GM23248 (cell line): ENCODE measurements at places on chromosomes 7 and 10. TPM values are rescaled to one million over a fixed set of nuclear protein-coding genes. Genes with fewer than 3 reads are reported as not detected.
A peak's percentile ranks its signal among the peaks of the same experiment; 100 is the strongest.

PGAM2 gene
- polyA plus RNA-seq = not detected in 2 replicates

DNA sequence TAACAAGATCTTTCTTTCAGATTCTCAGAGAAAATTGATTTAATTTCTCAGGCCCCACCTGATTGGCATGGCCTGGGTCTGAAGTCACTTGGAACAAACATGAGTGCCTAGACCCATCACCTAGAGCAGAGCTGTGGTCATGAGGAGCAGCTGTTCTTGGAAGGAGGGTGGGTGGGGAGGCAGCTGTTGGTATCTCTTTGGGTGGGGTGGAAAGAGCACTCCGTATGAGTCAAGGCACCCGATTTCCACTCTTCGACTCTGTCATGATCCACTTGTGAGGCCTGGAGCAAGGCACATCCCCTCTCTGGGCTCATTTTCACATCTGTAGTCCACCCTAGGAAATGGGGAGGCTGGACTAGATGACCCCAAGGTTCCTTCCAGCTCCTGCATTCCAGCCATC lies 156.7 kb downstream of the C10orf105 start:
- DNase-seq = no peak

DNA sequence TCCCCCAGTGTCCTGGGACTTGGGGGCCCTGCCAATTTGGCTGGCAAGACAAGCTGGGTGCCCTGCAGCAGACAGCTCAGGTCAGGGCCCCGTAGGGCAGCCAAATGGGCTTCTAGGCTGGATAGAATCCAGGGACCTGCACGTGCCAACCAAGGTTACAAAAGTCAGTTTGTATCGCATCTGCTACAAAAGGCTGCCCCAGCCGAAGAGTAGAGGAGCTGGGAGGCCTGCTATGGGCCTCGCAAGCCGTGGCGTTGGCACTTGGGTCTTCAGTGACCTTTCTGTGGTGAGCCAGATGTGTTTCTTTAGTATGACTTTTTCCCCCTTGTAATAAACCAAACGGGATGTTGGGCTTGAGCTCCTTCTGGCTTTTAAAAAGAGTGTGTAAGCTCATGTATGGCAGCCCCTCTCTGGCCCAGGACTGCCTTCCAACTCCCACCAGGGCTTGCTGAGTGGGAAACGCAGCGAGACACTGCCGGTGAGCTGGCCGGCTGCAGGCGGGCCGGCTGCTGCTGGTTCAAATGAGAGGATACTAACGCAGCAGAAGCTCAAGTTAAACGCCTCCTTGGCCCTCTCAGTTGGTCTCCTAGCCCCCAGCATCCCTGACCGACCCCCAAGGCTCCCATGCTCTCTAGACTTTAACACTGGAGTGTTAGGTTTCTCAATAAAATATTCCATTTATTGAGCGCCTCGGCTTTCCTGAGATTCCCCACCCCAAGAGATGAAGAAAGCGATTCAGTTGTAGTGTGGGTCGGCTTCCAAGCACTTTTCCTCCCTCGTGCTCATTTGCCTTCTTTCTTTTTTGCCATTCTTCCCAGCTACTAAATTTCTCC lies 3.1 kb upstream of the HOXA10 start:
- DNase-seq = peak; percentile 80

DNA sequence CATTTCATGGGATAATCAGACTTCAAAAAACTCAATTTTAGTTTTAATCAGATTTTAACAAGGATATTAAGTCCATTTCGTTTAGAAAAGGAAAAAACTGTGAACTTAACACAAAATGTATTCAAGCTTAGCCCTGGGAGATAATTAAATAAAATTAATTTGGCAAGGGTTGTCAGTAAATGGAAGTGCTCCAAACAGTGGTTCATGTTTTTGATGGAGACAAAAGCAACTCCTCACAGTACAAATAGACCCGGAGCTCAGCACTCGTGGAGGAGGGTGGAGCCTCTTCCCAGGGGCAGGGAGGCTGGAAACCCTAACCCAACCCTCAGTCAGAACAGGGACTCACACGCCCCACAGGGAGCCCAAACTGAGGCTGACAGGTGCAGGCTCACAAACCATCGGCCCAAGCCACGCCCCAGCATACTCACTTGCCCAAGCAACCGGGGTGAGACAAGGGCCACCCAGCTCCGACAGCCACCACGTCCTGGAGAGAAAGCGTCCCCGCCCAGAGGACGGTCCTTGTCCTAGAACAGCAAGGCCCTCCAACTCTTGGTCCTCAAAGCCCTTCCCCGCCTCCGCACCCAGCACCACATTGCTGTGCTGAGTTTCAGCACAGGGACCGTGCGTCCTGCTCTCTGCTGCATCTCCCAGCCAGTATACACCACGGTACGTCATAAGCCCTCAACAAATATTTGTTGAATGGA lies 39.8 kb downstream of the MAD1L1 start:
- DNase-seq = no peak

GRCh38 chr10:109902992-109903947 lies 20.0 kb downstream of the XPNPEP1 start:
- peak; percentile 76 for DNase-seq
